Stimulated activated CD4-positive, alpha-beta T cell treated with anti-CD3 and anti-CD28 coated beads, Interleukin-4, amount 100 ng/mL, for 48 hours (primary cell): ENCODE measurements at places on chromosomes 11 and 22.

GRCh38 chr11:125923012-125923579 is 18.8 kb downstream of the DDX25 start:
- DNase-seq, result peak; percentile 40

- no peak for DNase-seq
Measured at GRCh38 chr11:6570691-6571427, 32.6 kb downstream of the RRP8 start.

GRCh38 chr11:34585304-34585734 is 35.6 kb upstream of the EHF start:
- DNase-seq, result no peak

DNA sequence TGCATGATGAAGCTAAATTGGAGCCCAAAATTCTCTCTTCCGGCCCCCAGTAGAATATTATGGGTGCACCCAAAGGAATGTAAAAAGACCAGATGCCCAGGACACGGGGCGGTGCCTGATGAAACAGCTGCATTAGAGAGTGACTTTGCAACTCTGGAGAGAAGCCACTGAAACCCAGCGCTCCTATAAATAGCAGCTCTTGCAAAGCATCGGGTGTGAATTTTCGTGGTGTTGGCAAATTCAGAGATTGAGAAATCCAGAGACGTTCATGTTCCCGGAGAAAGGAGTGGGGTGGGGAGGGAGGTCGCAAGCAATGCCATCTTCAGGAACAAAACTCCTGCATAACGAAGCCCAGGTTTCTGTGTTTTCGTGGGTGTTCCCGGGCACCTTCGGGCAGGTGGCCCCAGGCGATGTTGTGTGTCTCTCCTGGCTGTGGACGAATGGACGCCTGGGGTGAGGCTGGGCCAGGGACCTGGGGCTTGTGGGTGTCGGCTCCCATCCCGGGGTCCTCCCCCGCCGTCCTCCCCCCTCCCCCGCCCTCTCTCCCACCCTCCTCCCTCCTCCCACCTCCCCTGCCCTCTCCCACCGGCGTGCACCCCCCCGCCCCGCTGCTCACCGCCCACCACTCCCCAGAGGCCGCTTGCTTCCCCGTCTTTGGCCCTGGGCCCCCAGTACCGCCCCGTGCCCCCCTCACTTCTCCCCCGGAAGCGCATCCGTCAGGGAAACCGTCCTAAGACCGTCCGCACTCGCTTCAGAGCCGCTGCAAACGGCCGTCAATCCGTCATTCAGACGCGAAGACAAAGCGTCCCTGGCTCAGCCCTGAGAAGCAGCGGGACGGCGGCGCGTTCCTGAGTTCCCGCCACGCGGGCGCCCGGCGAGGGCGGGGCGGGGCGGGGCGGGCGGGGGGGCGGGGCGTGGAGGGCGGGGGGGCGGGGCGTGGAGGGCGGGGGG is 26.7 kb upstream of the TOLLIP start:
- DNase-seq, result peak; percentile 33

DNA sequence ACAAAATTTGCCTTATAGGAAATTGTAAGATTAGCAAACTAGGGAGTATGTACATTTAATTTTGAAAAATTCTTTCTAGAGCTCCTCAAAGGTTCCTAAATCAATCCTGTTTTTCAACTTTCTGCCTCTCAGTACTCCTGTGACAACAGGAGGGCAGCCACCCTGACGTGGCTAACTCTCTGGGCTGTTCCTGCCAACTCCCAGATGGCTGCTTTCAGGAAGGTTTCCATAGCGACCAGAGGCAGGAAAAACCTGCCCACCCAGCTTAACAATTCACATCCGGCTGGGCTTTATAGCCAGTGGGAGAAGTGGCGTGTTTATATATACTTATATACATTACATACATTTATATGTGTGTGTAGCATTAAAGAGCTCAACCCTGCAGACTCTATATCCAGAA is 26.5 kb downstream of the SGSM3 start:
- DNase-seq, result no peak

- DNase-seq, result no peak
Measured at GRCh38 chr11:88152381-88152780, 22.9 kb downstream of the RAB38 start.

DNA sequence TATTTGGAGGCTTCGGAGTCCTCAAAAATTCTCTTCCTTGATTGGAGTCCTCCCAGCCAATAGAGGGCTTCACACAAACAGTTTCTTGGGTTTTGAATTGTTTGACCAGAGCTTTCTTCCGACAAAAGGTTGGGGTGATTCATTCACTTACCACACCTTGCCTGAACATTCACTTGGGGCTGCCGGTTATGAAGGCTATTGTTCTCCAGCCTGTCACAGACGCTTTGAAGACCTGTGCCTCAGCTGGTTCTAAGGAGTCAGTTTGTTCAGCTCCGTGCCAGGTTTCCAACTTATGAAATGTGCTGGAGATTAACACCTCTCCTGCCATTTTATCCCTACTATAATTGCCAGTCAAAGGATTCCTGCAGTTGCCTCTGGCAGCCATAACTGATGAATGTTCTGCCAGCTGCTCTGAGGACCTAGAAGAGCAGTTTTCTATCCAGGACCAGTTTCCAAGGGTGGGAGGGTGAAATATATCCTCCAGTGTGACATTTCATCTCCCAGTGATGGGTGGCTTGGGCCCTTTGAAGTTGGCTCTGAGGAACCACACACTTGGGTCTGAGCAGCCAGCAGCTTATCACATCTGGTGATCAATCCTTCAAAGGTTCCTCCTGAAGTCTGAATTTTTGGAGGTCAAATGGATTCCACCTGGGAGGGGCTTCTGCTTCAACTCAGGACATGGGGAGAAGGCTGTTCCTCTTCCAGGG is 31.4 kb downstream of the LIMK2 start:
- DNase-seq, result no peak

DNA sequence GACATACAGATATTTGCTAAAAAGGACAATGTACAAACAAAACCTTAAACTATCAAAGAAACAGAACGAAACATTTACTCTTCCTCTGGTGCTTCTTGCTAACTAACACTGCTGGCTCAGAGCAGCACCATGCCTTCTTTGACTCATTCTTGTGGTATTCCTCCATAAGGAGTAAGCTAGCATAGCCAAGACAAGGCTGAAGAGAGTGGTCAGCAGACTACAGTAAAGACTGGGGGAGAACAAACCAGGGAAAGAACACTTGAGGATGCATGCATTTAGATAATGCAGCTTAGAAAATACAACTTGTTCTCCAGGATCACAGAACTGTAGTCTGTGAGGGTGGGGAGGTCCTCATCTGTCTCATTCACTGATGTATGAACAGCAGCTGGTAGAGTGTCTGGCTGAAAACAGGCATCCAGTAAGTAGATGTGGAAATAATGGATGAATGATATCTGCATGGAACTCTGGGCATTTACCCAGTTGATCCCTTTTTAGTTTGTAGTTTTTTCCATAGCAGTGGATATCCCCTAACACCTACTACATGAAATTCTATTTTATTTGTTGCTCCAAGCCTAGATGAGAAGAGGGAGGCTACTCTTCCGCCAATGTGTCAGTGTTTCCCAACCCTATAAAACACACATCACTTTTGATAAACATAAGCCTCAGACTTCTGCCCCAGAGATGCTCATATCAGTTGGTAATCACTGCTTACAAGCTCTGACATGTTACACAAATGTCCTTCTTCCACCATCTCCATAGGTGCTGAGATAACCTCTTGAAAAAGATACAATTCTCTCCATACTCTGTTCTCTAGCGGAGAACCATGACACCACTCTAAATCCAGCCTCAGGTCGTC is 7.3 kb downstream of the SNX19 start:
- DNase-seq, result no peak

DNA sequence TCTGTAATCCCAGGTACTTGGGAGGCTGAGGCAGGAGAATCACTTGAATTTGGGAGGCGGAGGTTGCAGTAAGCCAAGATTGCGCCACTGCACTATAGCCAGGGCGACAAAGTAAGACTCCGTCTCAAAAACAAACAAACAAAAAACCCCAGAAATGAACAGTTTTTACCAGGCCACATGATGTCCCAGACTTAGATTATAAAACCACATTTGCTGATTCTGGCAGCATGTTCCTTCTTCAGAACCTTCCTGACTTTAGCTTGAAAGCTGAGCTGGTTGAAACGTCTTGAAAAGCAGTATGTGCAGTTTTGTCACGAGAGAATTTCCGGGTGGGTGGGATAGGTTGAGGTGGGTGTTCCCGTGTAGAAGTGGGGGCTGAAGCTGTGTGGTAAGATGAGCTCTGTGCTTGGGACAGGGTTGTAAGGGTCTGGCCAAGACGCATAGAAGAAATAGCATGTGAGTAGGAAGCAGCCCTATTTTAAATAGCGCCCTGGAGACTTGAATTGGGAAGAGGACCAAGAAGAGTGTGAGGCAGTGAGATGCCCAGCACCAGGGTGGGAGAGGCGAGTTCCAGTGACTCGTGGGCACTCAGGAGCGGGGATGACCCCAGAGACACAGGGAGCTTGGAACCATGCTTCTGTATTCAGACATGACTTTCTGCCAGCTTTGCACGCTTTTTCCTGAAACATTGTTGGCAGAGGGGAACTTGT is 7.6 kb downstream of the AP2A2 start:
- DNase-seq, result no peak

DNA sequence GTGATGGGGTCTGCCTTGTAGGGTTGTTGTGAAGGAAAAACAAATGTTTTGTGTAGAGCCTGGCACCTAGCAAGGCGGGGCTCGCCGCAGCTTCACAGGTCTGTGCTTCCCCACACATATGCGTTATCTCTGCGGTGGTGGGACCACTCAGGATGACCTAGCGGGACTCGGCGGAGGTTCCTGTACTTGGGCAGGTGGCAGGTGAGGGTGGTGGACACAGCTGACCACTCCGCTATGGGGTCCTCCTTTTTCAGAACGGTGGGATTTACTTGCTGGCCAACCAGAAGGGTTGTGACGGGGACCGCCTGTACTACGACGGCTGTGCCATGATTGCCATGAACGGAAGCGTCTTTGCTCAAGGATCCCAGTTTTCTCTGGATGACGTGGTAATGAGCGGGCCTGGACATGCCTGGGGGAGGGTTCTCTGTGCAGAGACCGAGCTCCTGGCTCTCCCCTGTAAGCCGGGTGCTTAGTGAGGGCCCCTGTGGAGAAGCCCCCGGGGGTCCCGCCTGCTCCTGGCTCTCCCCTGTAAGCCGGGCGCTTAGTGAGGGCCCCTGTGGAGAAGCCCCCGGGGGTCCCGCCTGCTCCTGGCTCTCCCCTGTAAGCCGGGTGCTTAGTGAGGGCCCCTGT is 21.3 kb downstream of the NADSYN1 start:
- no peak for DNase-seq

DNA sequence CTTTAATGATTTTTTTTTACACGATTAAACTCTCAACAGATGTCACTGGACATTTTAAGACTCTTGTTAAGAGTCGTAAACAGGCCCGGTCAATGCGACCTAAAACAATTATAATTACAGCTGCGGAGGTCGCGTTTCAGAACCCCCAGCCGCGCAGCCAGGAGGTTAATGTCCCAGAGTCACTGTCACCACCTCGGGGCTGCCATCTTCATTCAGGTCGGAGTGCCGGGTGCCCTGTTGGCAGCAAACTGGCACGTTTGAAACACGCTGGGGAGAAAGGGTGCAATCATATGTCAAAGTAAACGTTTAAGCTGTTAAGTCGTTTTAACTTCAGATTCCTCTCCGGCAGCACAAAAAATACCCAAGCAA is 711 bp upstream of the PHF21B start:
- DNase-seq, result no peak

DNA sequence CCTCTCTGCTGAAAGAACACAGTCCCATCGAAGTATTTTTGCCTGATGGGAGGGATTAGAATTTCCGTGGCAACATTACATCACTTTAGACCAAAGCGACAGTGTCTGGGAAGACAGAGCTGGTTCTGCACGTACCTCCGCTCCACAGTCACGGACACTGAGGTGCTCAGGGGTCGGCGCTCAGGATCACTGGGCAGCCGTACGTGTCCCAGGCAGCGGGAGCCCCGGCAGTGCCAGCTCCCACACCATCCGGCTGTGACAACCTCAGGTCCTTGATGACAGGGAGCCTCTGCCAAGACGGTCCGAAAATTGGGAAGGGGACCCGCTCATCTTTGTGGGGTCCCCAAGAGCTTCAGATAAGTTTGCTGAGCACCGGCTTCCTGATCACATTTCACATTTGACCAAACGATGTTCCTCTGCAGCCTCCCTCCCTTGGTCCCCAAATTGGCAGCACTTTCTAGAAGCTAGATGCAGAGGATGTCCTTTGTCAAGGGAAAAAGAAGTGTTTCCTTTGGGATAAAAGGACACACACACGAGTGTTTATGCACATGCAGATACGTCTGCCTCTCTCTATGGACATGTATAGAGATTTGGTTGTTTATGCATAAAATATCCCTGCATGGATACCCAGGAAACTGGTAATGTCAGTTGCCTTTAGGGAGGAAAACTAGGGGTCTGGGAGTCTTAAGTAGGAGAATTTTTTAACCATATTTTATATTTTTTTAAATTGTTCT is 61.6 kb upstream of the LINC01488 start:
- DNase-seq, result no peak

- DNase-seq, result no peak
Measured at GRCh38 chr11:107921997-107922396, 6.3 kb upstream of the RAB39A start.

GRCh38 chr11:69551963-69552362 is 70.5 kb downstream of the LINC01488 start:
- DNase-seq, result no peak

DNA sequence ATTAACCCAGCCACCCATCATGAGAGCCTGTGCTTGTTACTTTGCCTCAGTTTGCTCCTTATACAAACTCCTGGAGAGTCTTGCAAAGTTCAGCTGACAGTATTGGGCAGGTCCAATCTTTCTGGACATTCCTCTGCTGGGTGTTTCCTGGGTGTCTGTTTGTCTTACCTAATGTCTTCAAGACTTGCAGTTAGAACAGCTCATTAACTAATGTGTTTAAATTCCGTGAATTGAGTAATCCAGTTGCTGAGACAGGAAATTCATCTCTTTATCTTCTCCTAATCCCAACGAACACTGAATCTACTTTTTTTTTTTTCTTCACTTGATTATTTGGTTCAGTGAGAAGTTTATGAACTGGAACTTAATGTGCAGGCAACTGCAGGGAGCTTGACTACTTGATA is 20.6 kb downstream of the BCO2 start:
- no peak for DNase-seq

GRCh38 chr11:45982656-45983470 is 60.4 kb downstream of the LARGE2 start:
- DNase-seq, result peak; percentile 33

GRCh38 chr11:35276396-35277145 is 137.6 kb downstream of the CD44 start:
- DNase-seq, result no peak

GRCh38 chr11:119843877-119844276 is 114.9 kb upstream of the NECTIN1 start:
- no peak for DNase-seq

GRCh38 chr22:29195964-29196666 is 9.6 kb upstream of the EMID1 start:
- DNase-seq, result no peak

GRCh38 chr11:12963051-12963450 is 46.1 kb upstream of the RASSF10 start:
- DNase-seq, result no peak

DNA sequence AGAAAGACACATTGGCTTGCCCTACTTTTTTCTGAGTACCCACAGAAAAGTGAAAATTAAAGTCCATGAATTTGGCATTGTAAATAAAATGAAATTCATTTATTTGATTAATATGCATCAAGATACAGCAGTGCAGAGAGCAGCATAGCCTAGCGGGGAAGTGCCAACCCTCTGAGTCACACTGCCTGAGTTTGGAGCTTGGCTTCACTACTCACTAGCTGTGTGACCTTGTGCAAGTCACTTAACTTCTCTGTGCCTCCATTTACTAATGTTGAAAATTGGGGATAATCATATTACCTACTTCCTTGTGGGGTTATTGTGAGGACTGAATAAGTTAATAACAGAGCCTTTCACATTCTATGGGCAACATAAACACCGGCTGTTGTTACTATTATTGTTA is 111.5 kb upstream of the CSNK2A3 start:
- DNase-seq, result no peak

- DNase-seq, result no peak
Measured at GRCh38 chr22:20004464-20004863, 12.2 kb downstream of the ARVCF start.
